Psoas muscle (tissue), 8 donors: ENCODE measurements at places on chromosomes 1 and 21. TPM values are rescaled to one million over a fixed set of nuclear protein-coding genes. Genes with fewer than 3 reads are reported as not detected.

The CORT gene
- not detected for total RNA-seq

- no peak for DNase-seq
These were observed 101.4 kb downstream of the SIPA1L2 start for GRCh38 chr1:232528472-232529089.

DNA sequence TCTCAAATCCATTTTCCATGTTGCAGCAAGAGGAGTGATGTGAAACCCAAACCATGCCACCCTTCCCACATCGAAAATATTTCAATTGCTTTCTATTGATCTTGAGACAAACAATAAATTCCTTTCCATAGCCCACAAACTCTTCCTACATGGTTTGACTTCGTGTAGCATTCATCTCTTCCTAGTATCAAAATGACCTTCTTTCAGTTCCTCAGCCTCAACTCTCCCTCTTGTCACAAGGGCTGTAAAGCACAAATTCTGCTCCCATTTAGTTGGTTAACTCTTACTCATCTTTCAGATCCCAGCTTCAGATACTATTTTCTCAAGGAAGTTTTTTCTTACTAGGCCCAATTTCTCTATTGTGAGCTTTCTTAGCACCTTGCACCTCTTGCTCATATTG lies 99.0 kb downstream of the ZNF281 start:
- DNase-seq, result no peak

- no peak for DNase-seq
These were observed 90.0 kb downstream of the FNBP1L start for GRCh38 chr1:93537924-93538323.
